ENCODE measurements at places on chromosomes 2 and 18.
A peak's percentile ranks its signal among the peaks of the same experiment; 100 is the strongest.

DNA sequence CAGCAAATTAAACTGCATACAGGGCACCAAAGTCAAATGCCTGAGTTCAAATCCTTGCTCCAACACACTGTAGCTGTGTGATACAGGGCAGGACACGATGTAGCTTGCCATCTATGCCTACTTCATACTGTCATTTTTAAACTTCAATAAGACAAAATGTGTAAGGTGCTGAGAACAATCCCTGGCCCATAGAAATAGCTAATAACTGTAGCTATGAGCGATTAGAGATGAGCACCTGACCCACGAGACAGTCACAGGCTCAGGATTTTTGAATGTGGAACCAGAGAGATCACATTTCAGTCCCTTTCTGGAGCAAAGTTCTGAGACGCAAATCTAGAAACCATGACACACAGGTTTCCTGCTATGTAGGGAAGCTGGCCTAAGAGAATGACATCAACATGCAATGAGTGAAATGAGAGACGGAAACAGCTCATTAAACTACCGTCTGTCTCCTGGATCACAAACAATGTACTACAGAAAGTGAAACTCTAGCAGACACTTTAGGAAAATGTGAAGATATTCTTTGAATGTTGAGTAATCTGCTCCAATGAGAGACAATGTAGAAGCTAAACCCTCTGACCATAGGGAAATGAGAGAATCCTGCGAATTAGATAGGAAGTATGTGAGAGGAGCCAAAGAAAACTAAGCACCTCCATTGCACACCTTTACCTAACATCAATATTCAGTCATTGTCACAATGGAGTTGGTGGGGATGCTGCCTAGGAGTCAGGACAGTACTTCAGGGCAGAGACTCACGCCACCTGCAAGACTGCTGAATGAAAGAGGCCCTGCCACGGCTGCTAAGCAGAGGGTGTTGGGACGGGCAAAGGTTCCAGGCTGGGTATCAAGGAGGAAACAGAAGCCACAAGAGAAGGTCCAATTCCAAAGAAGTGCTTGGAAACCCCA is 25.5 kb downstream of the B4GALT6 start:
- DNase-seq, result peak; percentile 21

GRCh38 chr2:68045342-68045741 is 17.5 kb downstream of the C1D start:
- no peak for DNase-seq

DNA sequence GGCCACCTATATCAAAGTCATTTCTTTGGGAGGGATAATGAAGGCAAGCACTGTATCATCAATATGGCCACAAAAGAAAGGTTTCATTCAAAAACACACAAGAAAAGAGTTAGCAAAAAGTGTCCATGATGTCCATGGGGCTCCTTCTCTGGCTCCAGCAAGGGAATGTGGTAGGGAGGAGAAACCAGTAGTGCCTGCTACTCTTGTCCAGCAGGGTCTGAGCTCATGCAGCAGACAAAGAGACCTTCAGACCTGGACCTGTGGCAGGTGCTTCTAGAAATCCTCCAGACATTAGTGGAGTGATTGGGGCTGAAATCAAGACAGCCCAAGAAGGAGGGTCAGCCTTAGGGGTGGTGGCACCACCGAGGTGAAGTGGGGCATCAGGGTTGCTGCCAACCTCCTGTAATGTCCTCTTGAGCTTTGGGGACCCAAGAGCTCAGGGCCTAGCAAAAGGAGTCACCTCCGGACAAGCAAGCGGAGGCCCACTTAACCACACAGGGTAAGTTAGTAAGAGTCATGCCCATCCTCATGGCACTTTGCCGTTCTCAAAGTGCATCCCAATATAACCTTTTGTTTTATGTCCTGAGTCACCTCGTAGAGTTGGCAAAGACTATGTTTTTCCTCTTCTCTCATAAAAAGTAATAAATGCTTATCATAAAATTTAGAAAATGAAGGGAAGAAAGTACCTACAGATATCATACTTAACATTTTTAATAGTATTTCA is 112.6 kb upstream of the YPEL5 start:
- DNase-seq, result no peak

GRCh38 chr18:49846361-49846662 is 33.0 kb upstream of the ACAA2 start:
- DNase-seq, result no peak

DNA sequence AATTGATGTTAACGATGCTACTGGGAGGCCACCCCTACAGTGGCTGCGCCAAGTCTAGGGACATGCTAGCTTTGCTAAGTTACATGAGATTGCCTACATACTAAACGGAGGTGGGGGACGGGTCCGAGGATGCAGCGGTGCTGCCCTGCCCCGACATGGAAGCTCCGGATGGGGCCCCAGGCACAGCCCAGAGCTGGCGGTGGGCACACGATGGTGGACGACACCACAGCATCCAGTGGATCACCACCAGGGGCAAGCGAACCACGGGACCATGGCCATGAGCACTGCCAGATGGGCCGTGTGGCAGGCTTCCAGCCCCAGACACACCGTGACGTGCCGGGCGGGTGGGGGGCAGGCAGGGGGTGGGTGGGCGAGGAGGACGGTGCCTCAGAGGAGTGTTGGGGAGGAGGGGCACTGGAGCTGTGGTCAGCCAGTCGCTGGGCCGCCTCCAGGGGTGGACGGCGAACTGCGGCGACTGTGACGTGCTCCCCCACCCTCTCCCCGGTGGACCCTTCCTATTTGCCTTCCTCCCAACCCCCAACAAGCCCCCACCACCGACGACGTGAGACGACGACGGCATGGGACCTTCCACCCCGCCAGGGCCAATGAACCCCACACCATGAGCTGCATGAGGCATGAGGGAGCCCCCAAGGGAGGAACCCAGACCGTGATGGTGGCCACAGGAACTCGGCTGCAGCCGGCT is 90.6 kb upstream of the ANKRD30BL start:
- no peak for DNase-seq

GRCh38 chr2:77398970-77399600 is 123.1 kb downstream of the LRRTM4 start:
- no peak for DNase-seq

GRCh38 chr2:136010126-136010525 is 24.7 kb upstream of the DARS1 start:
- DNase-seq, result no peak

GRCh38 chr2:159811232-159811631 is 13.2 kb upstream of the CD302 start:
- DNase-seq, result no peak

- DNase-seq, result peak; percentile 4
Observed at GRCh38 chr2:101560780-101561315, 85.9 kb upstream of the RFX8 start.

Data from CD4-positive, alpha-beta T cell treated with Interleukin-21 for 1 hour (primary cell).